ENCODE measurements at places on chromosomes 3 and 15.

DNA sequence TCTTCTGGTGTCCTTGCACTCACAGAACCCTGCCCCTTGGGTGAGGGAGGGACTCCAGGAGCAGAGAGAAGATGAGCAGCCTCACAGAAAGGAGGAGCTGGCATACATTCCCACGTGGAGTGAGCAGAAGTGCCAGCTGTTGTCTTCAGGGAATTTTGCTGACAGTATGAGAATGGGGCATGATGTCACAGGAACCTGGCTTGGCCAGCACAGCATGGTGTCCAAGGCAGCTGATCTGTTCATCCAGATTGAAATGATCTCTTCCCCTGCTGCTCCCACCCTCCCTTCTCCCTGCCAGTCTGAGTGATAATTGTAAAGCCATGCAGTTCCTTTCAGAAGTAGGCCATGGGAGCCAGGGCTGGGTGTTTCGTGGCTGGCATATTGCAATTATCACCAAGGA lies 53.3 kb downstream of the GJD2 start:
- no peak for DNase-seq

GRCh38 chr15:37181339-37181738 lies 81.0 kb upstream of the MEIS2 start:
- DNase-seq = no peak

- no peak for DNase-seq
These were observed 14.4 kb upstream of the KY start for GRCh38 chr3:134665243-134665642.

GRCh38 chr3:65785065-65785645 lies 253.6 kb downstream of the MAGI1 start:
- DNase-seq = no peak

GRCh38 chr15:61196711-61197586 lies 32.2 kb downstream of the RORA start:
- no peak for DNase-seq

DNA sequence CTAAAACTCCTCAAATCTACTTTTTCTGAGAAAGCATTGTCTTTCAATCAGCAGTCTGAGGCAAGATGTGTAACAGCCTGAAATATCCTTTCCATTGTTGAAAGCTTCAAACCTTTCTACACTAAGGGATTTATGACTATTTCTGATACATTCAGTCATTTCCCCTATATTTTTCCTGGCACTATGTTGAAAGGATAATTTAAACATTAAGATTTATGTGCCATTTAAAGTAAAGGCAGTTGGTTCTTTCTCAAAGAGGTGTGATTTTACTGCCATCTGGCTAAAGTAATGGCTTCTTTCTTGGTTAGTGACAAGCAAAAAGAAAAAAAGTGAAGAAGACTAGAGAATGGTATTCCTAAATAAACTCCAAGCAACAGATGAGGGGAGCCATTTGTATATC lies 249.6 kb upstream of the COL8A1 start:
- no peak for DNase-seq

- no peak for DNase-seq
These were observed 282.9 kb upstream of the COL8A1 start for GRCh38 chr3:99355465-99355864.

GRCh38 chr15:64105113-64105704 lies 9.4 kb downstream of the SNX1 start:
- DNase-seq = no peak

GRCh38 chr3:61875046-61875844 lies 313.9 kb downstream of the PTPRG start:
- no peak for DNase-seq

DNA sequence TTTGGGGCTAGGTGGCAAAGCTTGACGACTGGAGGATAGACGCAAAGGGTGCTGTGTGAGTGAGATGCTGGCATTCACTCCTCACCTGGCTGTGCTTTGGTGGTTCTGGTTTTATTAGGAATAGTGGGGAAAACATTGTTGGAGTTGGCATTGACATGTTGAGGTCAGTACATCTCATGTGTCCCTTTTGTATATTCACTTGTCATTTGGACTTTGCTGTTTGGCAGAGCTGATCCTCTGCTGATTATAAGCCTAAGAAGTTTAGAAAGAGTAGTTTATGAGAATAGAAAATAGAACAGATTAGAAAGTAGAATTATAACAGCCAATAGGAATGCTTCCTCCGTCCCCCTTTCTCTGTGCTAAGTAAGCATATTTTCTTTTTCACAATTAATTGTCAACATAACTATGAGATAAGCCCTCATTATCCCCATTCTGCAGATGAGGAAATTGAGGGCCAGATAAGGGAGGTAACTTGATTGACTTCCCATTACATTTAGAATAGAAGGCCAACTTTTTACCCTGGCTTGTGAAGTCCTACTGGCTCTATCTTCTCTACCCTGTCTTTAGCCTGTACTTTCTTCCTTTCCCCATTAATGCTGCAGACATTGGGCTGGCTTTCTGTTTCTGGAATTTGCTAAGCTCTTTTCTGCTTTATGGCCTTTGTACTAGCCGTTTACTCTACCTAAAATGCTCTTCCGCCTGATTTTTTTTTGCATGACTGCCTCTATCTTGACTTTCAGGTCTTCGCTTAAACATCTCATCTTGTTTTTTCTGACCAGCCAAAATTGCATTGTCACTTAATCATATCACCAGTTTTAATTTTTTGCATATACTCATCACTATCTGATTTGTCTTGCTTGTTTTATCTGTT lies 12.8 kb downstream of the ITPR1 start:
- no peak for DNase-seq

GRCh38 chr3:71195492-71195891 lies 388.0 kb downstream of the FOXP1 start:
- no peak for DNase-seq

GRCh38 chr3:25855266-25855784 lies 65.4 kb downstream of the OXSM start:
- DNase-seq = no peak

GRCh38 chr15:27254801-27255200 lies 283.8 kb downstream of the GABRG3 start:
- peak; percentile 90 for DNase-seq

GRCh38 chr15:62164014-62164395 lies 1.1 kb downstream of the C2CD4B start:
- no peak for DNase-seq

DNA sequence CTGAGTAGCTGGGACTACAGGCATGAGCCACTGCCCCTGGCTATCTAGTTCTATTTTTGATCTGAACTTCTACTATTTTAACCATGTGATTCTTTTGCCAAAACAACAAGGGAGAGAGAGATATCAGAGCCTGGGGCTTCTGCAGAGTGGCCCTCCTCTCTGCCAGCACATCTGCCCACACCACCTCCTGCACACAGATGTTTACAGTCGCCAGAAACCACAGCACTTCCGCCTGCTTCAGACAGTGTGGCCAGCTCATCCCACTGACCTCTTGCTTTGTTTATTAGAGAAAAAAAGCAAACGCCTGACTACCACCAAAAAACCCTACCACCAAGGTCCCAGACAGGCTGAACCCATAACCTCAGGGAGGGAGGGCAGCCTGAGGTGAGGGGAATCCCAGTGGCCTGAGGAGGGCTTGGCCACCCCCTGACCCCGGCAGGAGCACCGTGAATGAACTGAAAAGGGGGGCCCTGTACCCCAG lies 85.9 kb upstream of the ABHD2 start:
- DNase-seq = no peak

DNA sequence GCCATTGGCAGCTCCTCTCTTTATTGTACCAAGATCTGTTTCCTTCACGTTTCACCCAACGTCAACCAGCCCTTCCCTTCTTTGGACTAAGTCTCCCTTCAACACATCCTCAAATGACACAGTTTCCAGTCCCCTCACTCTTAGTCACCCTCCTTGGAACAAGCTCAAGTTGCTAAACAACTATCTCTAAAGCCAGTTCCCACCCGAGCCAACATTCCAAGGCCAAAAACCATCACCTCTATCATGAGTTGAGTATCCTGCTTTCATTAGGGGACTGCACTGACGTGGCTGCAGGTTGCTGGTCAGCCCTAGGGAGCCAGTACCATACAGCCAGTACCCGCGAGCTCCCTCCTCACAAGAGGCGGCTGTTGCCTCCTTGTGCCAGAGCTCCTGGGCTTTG lies 73.8 kb downstream of the LIPC start:
- DNase-seq = no peak

DNA sequence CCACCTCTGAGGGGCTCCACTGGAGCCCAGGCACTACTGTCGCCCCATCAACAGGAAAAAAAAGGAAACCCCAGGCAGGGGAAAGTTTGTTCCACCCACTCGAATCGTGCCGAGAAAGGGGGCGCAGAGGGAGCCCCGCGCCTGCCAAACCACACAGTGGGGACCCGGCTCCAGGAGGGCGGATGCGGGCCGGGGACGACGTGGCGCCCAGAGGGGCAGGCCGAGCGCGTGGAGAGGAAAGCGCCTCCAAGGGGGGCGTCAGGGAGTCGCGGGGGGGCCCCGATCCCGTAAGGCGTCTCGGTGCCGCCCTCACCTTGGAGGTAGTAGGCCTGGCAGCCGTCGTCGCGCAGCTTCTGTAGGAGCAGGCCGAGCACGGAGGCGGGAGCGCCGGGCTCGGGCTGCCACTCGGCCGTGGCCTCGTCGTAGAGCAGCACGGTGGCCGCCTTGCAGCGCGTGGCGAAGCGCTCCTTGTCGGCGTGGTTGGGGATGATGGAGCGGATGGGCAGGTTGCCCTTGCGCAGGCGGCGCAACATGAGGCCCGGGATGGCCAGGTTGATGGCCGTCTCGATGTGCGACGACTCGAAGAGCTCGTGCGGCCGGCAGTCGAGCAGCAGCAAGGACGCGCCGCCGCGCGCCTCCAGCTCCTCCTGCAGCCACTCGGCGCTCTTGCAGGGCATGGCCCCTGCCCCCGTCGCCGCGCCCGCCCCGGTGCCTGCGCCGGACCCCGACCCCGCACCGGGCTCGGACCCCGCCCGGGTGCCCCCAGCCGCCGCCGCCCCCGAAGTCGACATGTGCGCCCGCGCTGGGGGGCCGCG lies 627 bp downstream of the DUSP7 start:
- no peak for DNase-seq

DNA sequence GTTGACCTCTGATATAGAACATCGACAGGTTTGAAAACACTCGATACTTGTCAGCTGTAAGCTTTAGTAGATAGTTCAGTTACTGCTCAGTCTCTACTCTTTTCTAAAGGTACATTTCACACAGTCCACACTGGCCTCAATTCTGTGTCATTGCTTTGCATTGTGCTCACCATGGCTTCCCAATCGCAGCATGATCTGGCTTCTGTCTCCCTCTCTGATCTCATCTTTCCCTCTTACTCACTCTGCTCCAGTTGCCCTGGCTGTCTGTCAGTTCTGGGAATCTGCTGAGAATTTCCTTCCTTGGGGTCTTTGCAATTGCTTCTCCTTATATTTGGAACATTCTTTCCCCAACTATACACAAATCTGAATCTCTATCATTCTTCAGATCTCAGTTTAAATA lies 80.6 kb downstream of the GTF2E1 start:
- DNase-seq = no peak

DNA sequence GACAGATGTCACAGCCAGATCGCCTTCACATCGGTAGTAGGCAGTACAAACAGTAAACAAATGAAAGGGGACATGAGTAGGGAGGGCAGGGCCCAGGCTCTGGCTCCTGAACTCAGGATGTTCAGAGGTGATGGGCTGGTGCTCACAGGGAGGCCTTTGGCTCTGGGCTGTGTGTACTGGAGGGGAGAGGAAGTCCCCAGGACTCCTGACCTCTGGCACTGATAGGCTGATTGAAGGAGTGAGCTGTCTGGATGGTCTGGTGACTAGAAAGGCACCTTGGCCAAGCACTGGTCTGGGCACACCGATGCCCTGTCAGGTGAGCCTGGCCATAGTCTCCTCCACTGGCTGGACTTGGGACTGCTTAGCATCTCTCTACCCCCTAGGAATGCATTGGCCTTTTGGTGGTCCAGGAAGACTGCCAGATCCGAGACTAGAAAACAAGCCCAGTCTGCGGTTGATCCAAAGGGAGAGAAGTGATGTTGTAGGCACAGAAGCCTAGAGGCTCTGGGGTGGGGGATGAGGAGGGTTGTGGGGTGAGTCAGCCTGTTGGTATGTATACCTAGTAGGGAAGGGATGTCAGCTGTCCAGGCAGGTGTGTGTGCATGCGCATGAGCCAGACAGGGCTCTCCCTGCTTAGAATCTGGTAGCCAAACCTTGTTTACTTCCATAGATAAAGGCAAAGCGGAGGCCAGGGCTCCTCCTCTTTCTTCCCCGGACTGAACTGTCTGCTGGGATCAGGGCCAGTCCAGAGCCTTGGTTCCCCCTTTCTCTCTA lies 1.9 kb downstream of the SPINT1 start:
- DNase-seq = no peak

DNA sequence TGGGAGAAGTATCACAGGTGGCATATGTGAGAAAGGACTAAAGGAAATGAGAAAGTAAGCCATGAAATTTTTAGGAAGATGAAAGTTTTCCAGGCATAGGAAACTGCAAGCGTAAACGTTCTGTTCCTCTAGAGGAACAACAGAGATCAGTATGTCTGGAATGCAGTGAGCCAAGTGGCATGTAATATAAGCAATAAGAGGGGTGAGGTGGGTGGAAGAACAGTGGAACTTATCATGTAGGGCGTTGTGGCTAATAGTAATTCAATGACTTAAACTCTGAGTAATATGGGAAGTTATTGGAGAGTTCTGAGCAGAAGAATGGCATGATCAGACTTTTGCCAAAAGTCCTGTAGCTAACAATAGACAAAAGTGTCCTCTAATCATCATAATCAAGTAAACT lies 902.9 kb downstream of the EPHA3 start:
- DNase-seq = no peak

- DNase-seq = no peak
These were observed 47.2 kb downstream of the BSN start for GRCh38 chr3:49601358-49602048.
